Activated CD4-positive, alpha-beta T cell treated with anti-CD3 and anti-CD28 coated beads, Interleukin-2, amount 10 ng/mL, durations not matched to agents 7 days and 5 days (primary cell): ENCODE measurements at places on chromosomes 7 and 10.

GRCh38 chr10:75211007-75211691 is 553 bp downstream of the VDAC2 start:
- DNase-seq = peak; percentile 42
- H3K27ac ChIP-seq = peak overlapping the region; percentile 100
- H3K36me3 ChIP-seq = peaks cover 32% of the 10 kb centered on the region
- no peaks in the 10 kb centered on the region for H3K27me3 ChIP-seq

GRCh38 chr7:37476881-37477450 is 28.3 kb upstream of the ELMO1 start:
- H3K4me1 ChIP-seq = no peaks in the 10 kb centered on the region
- no peak overlapping the region for H3K27ac ChIP-seq
- H3K4me3 ChIP-seq = no peak overlapping the region
- no peak for DNase-seq

DNA sequence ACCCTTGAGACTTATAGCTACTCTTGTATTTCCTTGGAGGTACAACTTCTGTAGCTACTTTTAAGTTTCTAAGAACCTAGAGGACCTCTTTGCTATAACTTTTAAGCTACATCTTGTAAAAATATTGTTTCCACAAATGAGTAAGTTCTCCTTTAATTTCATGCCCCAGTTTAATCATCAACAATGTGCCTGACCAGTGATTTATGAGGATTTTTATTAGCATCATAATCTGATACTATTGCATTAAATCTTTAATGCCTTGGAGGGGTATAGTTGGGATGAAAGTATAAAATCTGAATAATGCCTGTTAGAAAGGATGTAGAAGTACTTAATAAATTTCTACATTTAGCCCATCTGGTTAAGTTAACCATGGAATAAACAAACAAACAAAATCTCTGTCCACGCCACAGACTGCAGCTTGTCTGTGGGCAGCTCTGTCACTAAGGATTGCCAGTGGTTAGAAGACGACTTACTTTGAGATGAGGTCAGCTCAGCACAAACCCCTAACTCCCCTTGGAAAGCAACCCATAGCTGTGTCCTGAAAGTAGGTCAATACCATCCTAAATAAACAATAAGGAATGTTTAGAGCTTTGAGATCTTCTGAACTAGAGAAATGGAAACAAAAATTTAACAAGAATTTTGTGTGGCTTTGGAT is 18.3 kb downstream of the UBE2D1 start:
- no peak overlapping the region for H3K27ac ChIP-seq
- H3K36me3 ChIP-seq = no peaks in the 10 kb centered on the region
- no peak overlapping the region for H3K4me3 ChIP-seq
- H3K4me1 ChIP-seq = peaks cover 8% of the 10 kb centered on the region
- no peak for DNase-seq
- no peaks in the 10 kb centered on the region for H3K27me3 ChIP-seq

- H3K27ac ChIP-seq = no peak overlapping the region
- peaks cover 7% of the 10 kb centered on the region for H3K4me1 ChIP-seq
- peaks cover 8% of the 10 kb centered on the region for H3K27me3 ChIP-seq
- no peaks in the 10 kb centered on the region for H3K36me3 ChIP-seq
- H3K4me3 ChIP-seq = no peak overlapping the region
Observed at GRCh38 chr7:116851671-116852070, 10.7 kb upstream of the CAPZA2 start.

- H3K27me3 ChIP-seq = no peaks in the 10 kb centered on the region
- no peak overlapping the region for H3K27ac ChIP-seq
- peaks cover 41% of the 10 kb centered on the region for H3K36me3 ChIP-seq
- DNase-seq = no peak
- H3K4me1 ChIP-seq = peaks cover 3% of the 10 kb centered on the region
- H3K4me3 ChIP-seq = no peak overlapping the region
Observed at GRCh38 chr7:99419323-99420021, 10.7 kb downstream of the BUD31 start.

GRCh38 chr10:11823989-11824346 is 812 bp downstream of the PROSER2 start:
- DNase-seq = no peak
- peak overlapping the region; percentile 64 for H3K4me3 ChIP-seq
- peak overlapping the region; percentile 48 for H3K27ac ChIP-seq

- DNase-seq = no peak
- no peaks in the 10 kb centered on the region for H3K4me1 ChIP-seq
- H3K27me3 ChIP-seq = no peaks in the 10 kb centered on the region
- H3K27ac ChIP-seq = no peak overlapping the region
Observed at GRCh38 chr7:47449810-47450590, 131.9 kb downstream of the TNS3 start.

DNA sequence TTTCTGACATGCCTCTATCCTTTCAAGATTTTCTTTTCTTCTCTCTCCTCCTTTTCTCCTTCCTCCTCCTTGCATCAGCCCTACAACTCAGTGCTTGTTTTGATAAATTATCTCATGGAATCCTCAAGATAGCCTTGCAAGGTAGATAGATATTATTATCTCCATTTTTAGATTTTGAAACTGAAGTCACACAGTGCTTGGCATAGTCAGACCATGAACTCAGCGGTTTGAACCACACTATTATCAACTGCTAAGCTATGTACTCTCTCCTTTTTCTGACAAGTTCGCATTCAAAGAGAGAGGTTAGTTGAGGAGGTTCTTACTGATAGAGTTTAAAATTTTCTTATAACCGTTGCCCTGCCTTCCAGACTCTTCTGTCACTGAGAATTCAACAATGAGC is 79.1 kb downstream of the SUGCT start:
- H3K36me3 ChIP-seq = no peaks in the 10 kb centered on the region
- no peaks in the 10 kb centered on the region for H3K4me1 ChIP-seq
- H3K4me3 ChIP-seq = no peak overlapping the region
- H3K27ac ChIP-seq = no peak overlapping the region

- peak; percentile 38 for DNase-seq
- peak overlapping the region; percentile 59 for H3K27ac ChIP-seq
- peak overlapping the region; percentile 75 for H3K4me3 ChIP-seq
- peaks cover 10% of the 10 kb centered on the region for H3K36me3 ChIP-seq
Observed at GRCh38 chr7:2843711-2844152, 376 bp downstream of the GNA12 start.

DNA sequence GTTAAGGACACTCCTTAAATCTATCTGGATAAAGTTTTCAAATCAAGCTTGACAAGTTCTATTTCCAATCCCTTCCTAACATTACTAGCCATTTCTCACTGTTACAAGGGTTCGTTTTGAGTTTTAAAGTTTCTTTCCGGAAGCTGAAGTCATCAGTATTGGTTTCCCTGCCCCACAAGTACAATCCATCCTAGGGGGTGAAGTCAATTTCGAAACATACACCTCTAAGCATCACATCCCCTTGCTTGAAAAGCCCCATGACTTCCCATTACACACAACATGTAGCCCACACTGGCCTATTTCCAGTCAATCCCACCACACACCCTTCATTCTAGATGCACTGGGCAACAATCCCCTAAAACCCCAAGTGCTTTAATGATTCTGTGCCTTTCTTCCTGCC is 13.0 kb downstream of the DPY19L1 start:
- H3K36me3 ChIP-seq = no peaks in the 10 kb centered on the region
- no peak for DNase-seq
- no peaks in the 10 kb centered on the region for H3K4me1 ChIP-seq
- no peak overlapping the region for H3K4me3 ChIP-seq

DNA sequence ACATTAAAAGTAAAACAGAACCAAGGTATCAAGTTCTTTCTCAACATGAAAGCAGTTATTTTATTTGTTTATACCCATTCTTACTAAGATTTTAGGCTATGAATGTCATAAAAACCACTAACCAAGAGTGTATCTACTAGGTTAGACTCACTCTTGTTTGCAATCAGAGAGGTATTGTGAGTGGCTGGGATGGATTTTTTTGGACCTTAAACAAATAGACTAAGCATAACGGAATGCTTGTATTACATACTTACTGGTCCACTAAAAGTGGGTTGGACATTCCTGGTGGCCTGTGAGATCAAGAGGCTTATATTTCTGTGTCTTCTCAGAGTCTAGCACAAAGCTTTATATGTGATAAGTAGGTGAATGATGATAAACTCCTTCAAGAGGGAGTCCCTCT is 32.6 kb upstream of the CBLL1 start:
- no peaks in the 10 kb centered on the region for H3K4me1 ChIP-seq
- no peak overlapping the region for H3K27ac ChIP-seq
- no peak for DNase-seq
- peaks cover 3% of the 10 kb centered on the region for H3K36me3 ChIP-seq
- no peak overlapping the region for H3K4me3 ChIP-seq
- H3K27me3 ChIP-seq = no peaks in the 10 kb centered on the region

DNA sequence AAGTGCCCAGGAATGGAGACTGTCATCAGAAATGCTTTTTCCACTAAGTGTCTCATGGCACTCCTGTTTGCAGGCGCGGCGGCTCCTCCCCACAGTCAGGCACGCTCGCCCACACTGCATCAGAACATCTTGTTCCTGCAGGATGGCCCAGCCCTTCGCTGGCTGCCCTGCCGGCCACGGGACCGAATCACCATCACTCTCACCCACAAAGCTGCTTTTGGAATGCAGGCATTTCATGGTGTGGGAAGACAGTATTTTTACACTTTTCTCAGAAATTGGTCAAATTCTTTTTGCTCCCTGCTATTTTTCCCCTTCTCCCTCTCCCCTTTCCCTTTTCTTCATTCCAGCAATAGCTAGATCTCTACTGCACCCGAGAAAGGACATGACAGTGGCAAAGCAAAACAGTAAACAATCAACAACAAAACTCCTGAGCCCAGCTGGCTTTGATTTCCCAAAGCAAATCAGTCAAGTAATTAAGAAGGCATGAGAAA is 176.1 kb upstream of the TNS3 start:
- no peak for DNase-seq
- no peak overlapping the region for H3K4me3 ChIP-seq
- no peak overlapping the region for H3K27ac ChIP-seq

DNA sequence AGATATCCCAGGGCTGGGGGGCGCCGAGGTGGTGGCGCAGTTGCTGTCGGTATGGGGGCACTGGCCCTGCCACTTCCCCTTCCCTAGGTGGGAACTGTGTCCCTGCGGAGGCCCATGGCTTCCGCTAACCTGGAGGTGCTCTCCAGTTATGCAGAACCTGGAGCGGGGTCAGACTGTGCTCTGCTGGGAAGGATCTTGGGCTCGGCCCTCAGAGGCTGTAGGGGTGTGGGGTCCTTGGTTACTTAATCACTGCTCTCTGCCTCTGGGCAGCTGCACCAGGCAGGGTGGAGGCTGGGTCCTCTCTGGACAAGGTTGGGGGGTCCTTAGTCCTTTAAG is 2.4 kb downstream of the BRI3 start:
- no peak for DNase-seq
- H3K4me3 ChIP-seq = no peak overlapping the region
- H3K27ac ChIP-seq = no peak overlapping the region
- peaks cover 36% of the 10 kb centered on the region for H3K4me1 ChIP-seq
- H3K36me3 ChIP-seq = peaks cover 6% of the 10 kb centered on the region
